Upper lobe of right lung (tissue), 1 donor: ENCODE measurements at places on chromosomes 1 and 21.

GRCh38 chr1:56286956-56287355 lies 292.4 kb downstream of the PLPP3 start:
- DNase-seq = no peak

DNA sequence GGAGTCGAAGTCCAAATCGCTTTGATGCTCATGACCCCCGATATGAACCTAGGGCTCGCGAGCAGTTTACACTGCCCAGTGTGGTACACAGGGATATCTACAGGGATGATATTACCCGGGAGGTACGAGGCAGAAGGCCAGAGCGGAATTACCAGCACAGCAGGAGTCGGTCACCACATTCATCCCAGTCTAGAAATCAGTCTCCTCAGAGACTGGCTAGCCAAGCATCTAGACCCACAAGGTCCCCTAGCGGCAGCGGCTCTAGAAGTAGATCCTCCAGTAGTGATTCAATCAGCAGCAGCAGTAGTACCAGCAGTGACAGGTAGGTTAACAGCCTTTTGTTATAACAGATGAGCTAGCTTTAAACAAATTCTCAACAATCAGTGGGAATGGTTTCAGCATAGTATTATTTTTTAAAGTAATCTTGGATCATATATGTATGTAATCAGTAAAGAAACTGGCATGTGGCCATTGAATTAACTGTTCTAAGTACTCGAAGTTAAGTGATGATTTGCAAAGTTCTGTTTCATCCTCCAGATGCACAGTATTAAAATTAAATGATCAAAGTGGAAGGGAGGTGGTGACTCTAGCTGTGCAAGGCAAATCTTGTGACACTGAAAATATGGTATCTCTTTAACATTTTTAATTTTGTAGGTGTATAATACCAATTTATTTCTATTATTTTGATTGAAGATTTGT lies 29.0 kb downstream of the SPEN start:
- no peak for DNase-seq

GRCh38 chr1:3336641-3337630 lies 117.5 kb upstream of the ARHGEF16 start:
- no peak for DNase-seq

- DNase-seq = no peak
These were observed 684.2 kb downstream of the LTN1 start for GRCh38 chr21:28308516-28308915.

DNA sequence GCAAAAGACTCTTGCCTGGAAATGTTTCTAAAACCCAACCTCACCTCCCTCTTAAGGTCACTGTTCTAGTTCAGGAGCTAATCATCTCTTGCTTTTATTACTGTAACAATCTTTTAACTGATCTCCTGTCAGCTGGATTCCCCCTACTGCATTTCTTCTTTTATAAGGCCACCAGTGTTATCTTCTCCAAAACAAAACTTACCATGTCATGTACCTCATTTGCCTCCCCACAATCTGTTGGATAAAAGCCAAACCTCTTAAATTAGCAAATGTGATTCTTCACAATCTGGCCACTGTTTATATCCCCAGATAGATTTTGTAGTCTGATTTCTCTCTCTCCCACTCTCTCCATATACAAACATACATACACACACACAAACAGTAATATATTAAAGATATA lies 143.3 kb downstream of the DENND1B start:
- no peak for DNase-seq

- DNase-seq = no peak
These were observed 19.9 kb upstream of the BRINP3 start for GRCh38 chr1:190497565-190497964.

GRCh38 chr1:235513495-235514366 lies 9.5 kb upstream of the B3GALNT2 start:
- no peak for DNase-seq

DNA sequence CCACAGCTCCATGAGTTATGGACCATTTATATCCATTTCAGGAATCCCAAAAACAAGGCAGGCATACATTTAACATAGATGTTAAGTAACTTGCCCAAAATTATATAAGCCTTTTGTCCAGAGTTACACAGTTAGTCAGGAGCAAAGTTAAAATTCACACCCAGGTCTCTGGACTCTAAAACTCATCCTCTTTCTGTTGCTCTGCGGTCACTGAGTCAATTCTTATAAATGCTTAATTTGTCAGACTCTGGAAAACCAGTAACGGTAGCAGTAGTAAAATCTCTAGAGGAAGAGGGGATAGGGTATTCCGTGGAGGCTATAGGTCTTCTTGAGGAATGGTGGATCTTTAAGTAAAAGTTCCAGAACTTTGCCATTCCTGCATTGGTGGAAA lies 223.6 kb upstream of the JUN start:
- DNase-seq = no peak

- no peak for DNase-seq
These were observed 141.4 kb downstream of the PLPP3 start for GRCh38 chr1:56437959-56438358.

DNA sequence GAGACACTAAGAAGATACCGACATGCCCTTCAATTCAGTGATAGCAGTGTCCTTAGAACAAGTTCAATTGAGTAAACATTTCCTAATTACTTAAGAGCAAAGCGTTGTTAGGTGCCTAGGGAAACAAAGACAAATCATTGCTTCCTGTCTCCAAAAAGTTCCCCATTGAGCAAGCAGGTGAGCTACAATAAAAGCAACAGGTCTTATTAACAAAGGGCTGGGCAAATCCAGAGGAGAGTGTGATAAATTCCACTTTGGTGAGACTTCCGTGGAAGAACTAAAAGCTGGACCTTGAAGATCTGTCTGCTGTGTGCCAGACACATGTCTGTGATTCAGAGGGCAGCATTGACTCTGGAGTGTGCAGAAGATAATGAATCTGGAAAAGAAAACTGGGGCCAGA lies 1.9 kb upstream of the TUT4 start:
- no peak for DNase-seq

DNA sequence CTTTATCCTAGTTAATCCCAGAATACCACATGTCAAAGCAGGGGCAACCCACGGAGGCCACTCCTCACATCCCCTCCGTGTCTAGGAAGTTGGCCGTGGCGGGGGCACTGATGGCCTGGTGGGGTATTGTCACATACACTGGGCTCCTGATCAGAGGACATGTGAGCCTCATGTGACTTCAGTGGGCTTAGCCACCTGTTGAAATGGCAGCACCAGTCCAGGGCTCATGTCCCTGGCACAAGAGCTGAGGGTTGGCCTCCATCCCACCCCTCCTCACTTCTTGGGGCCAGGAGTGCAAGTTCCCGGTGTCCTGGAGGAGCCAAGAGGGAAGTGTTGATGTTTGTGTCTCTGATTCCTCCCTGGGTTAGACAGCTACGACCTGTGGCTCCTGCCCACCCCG lies 313.4 kb downstream of the CAMTA1 start:
- no peak for DNase-seq

DNA sequence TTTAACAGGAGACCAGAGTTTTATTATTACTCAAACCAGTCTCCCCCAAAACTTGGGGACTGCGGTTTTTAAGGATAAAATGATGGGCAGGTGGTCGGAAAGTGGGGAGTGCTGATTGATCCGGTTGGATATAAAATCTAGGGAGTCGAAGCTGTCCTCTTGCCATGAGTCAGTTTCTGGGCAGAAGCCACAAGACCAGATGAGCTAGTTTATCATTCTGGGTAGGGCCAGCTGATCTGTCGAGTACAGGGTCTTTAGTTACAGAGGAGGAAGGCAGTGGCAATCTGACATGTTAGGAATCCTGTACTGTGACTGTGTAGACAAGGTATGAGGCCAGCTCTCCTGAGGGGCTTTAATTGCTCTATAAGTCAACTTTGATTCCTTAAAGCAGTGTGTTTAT lies 22.9 kb upstream of the FOXE3 start:
- DNase-seq = no peak

DNA sequence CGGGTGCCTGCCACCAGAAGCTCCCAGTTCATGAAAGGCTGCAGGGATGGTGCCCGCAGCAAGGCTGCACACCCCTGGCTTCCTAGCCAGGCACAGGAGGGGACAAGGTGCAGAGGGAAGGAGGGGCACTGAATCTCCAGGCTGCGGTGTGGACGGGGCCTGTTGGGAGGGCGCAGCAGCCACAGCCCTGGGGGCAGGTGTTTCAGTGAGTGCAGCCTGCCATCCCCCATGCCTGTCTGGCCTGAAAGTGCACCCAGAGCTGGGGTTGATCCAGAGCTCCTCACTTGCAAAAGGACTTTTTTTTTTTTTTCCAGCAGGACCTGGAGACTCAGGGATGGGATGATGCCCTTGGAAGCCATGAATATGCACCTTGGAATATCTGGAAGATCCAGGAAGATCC lies 153.7 kb upstream of the C1orf174 start:
- DNase-seq = no peak

- DNase-seq = no peak
These were observed 245.3 kb downstream of the RERE start for GRCh38 chr1:8572106-8572505.

DNA sequence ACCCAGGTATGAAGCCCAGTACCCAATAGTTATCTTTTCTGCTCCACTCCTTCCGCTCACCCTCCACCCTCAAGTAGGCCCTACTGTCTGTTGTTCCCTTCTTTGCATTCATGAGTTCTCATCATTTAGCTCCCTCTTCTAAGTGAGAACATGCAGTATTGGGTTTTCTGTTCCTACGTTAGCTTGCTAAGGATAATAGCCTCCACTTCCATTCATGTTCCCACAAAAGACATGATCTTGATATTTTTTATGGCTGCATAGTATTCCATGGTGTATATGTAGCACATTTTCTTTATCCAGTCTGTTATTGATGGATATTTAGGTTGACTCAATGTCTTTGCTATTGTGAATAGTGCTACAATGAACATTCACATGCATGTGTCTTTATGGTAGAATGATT lies 2.8 kb upstream of the TP53BP2 start:
- no peak for DNase-seq

DNA sequence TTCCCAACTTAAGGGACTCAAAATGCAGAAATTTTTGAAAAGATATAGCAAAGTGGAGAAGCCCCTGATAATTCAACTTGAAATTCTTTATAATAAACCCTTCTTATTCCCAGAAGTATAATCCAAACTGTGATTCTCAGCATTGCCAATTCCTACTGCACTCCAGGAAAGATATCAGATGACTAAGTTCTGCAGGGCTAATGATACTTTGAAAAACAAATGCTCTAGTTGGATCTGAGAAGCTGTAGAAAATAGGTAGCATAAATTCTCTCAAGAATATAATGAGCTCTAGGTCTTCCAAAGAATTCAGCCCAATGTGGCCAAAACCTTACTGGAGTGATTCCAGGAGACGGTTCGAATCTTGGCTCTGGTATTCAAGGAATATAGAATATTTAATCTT lies 294.0 kb upstream of the PTBP2 start:
- no peak for DNase-seq

- DNase-seq = peak; percentile 58
These were observed 249.1 kb downstream of the FOXD2 start for GRCh38 chr1:47686731-47687630.

- DNase-seq = no peak
These were observed 437.0 kb downstream of the LMO4 start for GRCh38 chr1:87765681-87766070.

DNA sequence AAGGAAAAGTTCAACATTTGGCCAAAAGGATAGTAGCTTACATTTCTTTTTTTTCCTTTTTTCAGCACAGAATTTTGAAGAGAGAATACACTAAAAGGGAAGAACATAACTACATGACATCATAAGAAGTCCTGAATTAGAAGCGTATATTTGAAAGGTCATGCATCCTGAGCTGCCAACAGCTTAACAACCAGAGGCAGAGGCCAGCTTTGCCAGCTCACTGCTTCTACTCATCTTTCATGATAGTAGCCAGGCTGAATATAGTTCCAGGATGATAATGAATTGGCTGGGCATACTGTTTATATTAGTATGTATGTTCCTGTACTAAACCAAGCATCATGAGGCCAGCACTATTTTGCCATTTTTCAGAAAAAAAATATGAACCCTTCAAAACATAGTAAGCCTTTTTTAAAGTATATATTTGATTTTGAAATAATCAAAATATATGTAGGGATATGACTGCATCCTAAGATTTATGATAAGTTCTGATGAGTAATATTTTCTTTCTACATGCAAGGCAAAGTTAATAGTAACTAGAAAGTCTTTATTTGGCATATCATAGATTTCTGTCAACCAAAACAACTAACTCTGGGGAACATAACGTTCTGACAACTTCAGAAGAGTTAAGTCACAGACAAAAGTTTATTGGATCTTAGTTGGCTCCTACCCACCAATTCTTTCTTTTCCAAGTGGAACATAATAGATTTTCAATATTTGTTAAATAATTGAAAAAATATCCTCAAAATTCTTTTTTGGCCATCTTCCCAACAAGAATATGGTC lies 123.2 kb downstream of the DPYD start:
- no peak for DNase-seq

GRCh38 chr1:10402729-10403274 lies 3.9 kb downstream of the PGD start:
- no peak for DNase-seq

- no peak for DNase-seq
These were observed 15.8 kb upstream of the REG4 start for GRCh38 chr1:119827010-119827409.

GRCh38 chr1:24297187-24297851 lies 21.8 kb upstream of the GRHL3 start:
- DNase-seq = no peak

DNA sequence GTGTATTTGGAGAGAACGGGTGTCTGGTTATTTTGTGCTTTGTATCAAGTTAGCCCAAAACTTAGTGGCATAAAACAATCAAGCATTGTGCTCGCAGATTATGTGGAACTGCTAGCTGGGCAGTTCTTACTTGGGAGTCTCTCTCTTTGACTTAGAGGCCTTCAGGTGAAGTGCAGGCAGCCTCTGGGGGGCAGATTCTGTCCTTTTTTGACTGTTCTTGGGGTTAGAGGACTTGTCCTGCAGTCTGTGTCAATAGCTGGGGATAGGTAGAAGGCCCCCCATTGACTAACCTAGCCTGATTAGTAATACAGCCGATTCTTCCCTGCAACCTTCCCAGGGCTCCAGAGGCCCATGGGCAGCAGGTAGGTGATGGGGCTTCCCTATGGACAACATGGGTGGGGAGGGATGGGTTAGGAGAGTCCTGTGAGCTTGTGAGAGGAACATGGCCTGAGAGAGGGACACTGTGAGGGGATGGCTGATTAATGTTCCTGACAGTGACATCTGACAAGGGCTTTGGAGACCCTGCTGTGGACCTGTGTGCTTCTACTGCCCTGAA lies 37.2 kb upstream of the ACOT11 start:
- no peak for DNase-seq

DNA sequence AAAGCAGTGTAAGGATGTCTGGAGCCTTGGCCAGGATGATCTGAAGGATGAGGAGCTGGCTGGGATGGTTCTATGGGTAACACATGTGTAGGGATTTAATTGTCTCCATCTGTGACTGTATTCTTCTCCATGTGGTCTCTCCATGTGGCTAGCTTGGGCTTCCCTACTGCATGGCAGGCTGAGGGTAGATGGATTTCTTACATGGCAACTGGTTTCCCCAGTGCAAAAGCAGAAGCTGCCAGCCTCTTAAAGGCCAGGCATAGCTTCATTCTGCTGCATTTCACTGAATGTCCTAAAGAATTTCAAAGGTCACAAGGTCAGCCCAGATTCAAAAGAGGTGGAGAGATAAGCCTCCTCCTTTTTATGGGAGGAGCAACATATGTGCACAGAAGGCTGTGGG lies 61.7 kb downstream of the XCL2 start:
- no peak for DNase-seq

- no peak for DNase-seq
These were observed 42.6 kb downstream of the RSPH1 start for GRCh38 chr21:42453224-42453985.

GRCh38 chr1:5896706-5897660 lies 95.2 kb downstream of the NPHP4 start:
- no peak for DNase-seq

GRCh38 chr21:43369124-43369523 lies 57.8 kb downstream of the SIK1 start:
- DNase-seq = no peak
